ENCODE measurements at places on chromosomes 2 and 18.

DNA sequence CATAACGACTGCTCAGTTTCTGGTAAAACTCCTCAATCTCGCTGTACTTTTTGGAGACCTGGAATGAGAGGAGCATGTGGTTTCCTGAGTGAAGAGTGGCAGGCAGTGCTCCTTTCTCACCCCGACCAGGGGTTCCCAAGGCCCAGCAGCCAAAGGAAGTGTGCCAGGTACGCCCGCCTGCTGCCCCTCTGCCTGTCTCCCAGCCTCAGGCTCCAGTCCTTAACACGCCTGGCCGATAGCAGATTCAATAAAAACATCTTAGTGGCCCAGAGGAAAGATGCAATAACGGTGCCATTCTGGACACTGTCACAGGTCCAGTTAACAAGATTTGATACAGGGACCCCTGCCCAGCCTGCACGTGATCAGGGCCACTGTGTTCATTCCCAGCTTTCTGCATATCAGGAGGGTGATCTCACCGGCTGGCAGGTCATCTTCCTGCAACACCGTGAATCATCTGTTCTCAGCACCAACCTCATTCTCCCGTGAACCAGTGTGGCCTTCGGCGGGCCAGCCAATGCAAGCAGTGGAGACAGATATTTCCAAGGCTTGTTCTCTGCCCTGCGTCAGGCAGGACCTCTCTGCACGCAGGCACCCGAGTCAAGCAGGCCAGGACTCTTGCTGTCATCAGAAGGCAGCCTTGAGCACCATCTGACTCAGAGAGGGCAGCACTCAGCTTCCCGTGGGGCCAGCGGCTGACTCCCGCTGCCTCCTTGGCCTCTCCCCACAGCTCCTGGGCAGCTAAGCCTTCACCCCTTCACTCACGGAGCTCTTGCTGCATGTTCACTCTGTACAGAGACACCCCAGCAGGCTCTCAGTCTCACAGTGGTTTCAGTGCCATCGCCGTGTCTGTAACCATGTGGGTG is 9.5 kb downstream of the HS1BP3 start:
- no peak for DNase-seq

GRCh38 chr2:204357286-204357685 is 188.0 kb upstream of the PARD3B start:
- peak; percentile 16 for DNase-seq

DNA sequence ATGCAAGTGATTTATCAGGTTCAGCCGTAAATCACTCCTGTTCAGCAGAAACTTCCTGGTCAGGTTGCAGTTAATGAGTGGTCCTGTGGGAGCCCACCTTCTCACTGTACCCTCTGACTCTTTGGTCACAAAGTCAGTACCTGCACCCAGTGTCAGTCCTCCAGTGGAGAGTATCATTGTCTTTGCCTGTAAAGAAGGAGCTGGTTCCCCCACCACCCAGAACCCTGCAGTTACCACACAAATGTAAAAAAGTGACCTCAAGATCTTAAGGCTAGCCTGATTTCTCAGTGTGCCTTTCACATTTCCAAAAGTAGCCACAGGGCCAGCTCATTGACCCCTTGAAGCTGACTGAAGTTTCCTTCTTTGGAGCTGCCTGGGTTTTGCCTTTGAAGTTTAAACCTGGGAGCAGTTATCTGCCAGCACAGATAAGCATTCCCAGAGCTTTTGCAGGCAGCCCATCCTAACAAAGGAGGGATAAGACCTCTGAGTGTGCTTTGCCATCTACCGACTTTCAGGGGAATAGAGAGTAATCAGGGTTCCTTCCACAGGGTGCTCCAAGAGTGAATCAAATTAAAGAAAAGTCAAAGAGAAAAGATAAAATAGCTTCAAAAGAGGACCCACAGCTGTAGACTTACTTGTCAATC is 725.2 kb downstream of the CPS1 start:
- no peak for DNase-seq

- DNase-seq, result no peak
Measured at GRCh38 chr2:117967977-117968718, 45.7 kb downstream of the CCDC93 start.

DNA sequence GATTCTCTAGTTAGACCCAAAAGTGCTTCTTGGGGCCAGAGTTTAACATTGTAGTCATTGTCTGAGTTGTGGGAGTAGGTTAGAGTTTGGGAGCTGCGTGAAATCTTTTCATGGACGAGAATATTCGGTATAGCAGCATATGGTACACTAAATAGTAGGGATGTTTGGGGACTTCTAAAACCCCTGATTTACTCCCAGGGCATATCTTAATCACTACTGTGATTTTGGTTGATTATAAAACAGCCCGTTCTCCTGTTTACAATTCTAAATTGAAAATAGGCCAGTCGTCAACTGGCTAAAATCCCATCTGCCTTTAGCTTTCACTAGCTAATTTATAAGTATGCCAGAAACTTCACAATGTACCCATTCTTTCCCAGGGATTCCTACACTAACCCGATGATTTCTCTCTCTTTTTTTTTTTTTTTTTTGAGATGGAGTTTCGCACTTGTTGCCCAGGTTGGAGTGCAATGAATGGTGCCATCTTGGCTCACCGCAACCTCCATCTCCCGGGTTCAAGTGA is 44.3 kb downstream of the MOB4 start:
- DNase-seq, result no peak

- no peak for DNase-seq
Measured at GRCh38 chr2:12074126-12074844, 327.9 kb downstream of the LPIN1 start.

DNA sequence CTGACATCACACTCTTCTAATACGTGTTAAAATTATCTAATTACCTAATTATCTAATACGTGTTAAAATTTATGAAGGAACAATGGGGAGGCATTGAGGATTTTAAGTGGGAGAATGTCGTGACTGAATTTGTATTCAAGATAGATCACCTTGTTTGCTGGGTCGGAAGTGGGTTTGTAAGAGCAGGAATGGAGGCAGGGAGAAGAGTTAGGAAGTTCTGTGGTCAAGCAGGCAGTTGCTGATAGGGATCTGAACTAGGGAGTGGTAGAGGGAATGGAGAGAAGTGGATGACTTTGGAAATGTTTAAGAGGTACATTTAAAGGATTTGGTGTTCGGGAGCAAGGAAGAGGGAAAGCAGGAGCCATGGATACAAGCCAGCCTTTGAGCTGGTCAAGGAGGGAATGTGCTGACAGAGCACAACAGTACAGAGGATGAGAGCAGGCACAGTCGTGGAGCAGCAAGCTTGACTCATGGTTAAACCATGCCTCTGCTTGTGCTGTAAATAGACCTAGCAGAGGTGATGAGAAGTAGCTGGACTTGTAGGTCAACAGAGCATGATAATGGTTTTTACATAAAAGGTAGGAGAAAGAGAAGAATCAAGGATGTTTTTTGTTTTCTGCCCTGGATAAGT is 16.2 kb downstream of the IL18RAP start:
- no peak for DNase-seq

DNA sequence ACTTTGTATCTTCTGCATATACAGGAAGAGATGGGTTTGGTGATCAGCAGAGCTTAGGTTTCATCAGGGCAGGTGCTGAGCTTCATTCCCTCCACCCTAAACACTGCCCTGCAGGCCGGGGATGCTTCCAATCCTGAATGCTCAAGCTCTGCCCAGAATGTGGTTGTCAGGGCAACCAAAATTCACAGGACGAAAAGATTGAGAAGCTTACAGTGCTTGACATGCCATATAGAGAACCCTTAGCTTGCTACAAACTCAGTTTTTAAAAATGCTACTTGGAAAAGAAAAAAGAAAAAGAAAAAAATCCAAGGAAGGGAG is 65.6 kb downstream of the SH3RF3 start:
- no peak for DNase-seq

GRCh38 chr2:110713513-110714362 is 18.6 kb upstream of the ACOXL start:
- DNase-seq, result no peak

DNA sequence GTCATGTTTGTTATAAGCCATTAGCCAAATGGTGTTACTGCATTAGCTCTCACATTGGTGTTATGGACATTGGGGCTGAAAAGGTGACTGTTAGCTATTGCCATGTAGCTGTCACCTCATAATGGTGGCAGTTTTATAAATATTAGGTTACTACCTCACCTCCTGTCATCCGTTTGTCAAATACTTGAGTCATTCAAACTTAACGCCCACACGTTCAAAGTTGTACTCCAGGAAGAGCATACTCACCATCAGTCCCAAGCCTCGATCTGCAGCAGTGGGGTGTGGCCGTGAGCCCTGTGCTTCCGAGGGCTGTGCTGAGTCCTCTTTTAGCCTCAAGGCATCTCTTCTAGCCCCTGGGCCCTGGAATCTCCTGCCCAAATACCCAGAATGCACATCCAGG is 87.3 kb downstream of the PDK1 start:
- DNase-seq, result no peak

All from COR-L47 (cell line).